ENCODE measurements at places on chromosomes 2 and 18. TPM values are rescaled to one million over a fixed set of nuclear protein-coding genes. Genes with fewer than 3 reads are reported as not detected.

- DNase-seq = no peak
Measured at GRCh38 chr2:180524499-180524898, 455.9 kb upstream of the UBE2E3 start.

ADCY3 gene
- 55.7 TPM for total RNA-seq

DNA sequence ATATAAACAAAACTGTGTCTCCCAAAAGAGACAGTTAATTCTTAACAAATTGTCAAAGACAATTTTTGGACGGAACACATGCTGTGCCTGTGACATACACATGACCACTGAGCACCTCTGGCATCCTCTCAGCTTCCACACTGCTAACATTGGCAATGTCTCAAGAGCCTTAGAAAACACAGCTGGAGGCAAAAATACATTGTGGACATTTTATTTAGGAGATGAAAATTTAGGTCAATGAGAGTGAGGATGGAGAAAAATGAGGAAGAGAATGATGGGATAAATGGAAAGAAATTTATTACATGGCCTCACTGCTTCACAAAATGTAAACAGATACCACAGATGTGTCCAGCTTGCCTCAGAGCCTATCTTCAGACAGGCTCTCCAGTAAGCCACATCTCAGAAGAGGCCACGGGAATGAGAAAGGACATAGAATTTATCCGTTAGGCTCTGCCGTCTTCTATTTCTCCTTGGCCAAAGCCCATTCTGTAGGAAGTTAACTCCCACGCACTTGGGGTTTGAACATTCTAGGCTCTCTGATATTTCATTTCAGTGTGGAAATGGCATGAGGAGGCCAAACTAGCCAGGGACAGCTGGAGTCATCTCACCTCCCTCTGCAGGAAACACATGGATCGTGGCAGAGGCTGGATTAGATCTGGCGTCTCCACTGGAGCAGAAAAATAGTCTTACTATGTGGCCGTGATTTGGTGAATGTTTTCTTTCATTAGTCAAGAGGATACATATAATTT, 519.4 kb upstream of the DSEL start:
- DNase-seq = no peak

GRCh38 chr18:44599412-44599811, 81.3 kb upstream of the SETBP1 start:
- no peak for DNase-seq

KCNS3 gene
- total RNA-seq = 0.82 TPM

DNA sequence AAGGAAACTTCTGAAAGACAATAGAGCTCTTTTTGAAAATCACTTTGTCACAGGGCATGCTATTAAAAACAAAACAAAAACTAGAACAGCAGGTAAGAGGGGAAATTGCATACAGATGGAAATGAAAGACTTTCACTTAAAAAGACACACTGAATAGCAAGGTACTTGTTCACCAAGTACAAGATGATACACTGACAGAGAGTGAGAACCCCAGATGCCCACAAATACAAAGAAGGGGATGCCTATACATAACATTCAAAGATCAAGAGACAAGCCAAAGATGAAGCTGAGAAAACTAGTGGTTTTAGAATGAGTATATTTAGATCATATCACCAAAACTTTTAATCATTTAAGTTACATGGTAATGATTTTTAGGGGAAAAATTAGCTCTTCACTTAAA, 60.7 kb downstream of the ASXL2 start:
- DNase-seq = no peak

DNA sequence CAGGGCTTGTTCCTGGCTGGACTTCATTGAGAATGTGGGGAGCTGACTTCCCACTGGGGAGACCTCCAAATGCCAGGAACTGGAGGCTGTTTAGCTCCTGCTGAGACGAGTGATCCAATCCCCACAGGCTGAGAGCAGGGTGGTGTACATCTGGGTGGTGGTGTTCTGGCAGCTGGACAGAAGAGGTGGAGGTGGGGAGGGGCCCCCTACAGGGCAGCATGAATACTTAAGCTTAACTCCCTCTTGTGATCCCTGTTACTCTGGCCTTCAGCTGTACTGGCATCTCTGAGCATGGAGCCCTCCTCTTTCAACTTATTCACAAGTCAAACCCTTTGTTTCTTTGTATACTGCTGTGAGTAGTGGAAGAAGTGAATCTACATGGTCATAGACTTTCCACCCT, 167.8 kb upstream of the LYPD1 start:
- DNase-seq = no peak

RELCH gene
- total RNA-seq = 25.9 TPM

TFPI gene
- total RNA-seq = 23.5 TPM

GRCh38 chr2:164456619-164457018, 164.7 kb downstream of the GRB14 start:
- no peak for DNase-seq

SP5 gene
- total RNA-seq = not detected

All from HFFc6 (cell line).